ENCODE measurements at places on chromosomes 5 and 9. TPM values are rescaled to one million over a fixed set of nuclear protein-coding genes. Genes with fewer than 3 reads are reported as not detected.

The IRX2 gene
- 0.36 TPM for total RNA-seq

- H3K27me3 ChIP-seq, result no peaks in the 10 kb centered on the region
- H3K27ac ChIP-seq, result no peak overlapping the region
- H3K4me3 ChIP-seq, result no peak overlapping the region
- H3K4me1 ChIP-seq, result peaks cover 13% of the 10 kb centered on the region
Observed at GRCh38 chr9:132288361-132288760, 66.4 kb downstream of the SETX start.

DNA sequence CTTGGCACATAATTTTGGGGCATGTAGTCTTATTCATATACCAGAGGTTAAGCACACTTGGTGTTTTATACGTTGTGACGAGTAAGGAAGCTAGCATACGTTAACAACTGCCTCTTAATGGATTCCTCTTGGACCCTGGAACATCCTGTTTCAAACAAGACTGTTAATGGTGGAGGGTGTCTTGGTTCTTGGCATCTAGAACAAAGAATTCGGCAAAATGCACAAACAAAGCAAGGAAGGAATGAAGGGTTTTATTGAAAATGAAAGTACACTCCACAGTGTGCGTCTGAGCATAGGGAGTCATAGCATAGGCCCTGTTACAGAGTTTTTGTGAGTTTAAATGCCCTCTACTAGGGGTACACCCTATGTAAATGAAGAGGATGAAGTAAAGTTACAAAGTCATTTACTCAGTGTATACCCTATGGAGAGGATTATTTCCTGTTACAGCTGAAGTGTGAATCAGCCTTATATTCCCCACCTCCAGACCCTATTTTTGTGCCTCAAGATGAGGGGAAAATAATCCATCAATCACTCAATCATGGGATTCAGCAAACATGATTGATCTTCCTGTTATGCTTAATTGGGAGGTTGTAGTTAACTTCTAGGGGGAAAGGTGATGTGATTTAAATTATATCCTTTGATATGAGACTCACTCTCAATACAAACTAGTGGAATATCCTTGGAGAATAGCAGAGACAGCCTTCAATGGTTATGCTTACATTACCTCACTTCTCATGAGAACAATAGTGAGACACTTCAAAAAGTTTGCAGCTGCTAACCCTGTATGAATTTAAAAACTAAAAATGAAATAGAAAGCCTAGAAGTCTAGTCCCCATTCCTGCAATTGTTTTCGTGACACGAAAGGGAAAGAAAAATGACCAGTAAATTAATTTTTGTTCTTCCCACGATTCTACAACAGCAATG, 84.9 kb upstream of the MYO10 start:
- peak overlapping the region; percentile 57 for H3K4me3 ChIP-seq
- DNase-seq, result peak; percentile 51
- H3K4me1 ChIP-seq, result peaks cover 22% of the 10 kb centered on the region
- H3K27me3 ChIP-seq, result no peaks in the 10 kb centered on the region
- H3K27ac ChIP-seq, result peak overlapping the region; percentile 97
- H3K36me3 ChIP-seq, result no peaks in the 10 kb centered on the region

The HARS1 gene
- 141 TPM for total RNA-seq

DNA sequence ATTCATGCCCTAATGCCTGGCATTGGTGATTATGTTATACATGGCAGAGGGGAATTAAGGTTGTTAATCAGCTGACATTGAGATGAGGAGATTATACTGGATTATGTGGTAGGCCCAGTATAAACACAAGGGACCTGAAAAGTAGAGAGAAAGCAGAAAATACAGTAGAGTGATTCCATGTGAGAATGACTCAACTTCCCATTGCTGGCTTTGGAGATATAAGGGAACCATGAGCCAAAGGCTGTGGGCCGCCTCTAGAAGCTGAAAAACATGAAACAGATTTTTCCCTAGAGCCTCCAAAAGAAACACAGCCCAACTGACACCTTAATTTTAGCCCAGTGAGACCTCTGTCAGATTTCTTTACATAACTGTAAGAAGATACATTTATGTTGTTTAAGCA, 65.0 kb upstream of the CTXN3 start:
- no peaks in the 10 kb centered on the region for H3K36me3 ChIP-seq
- H3K4me3 ChIP-seq, result no peak overlapping the region
- no peaks in the 10 kb centered on the region for H3K4me1 ChIP-seq
- no peak for DNase-seq
- no peak overlapping the region for H3K27ac ChIP-seq

- H3K4me1 ChIP-seq, result peaks cover 2% of the 10 kb centered on the region
- no peak overlapping the region for H3K4me3 ChIP-seq
- H3K27me3 ChIP-seq, result peaks cover 69% of the 10 kb centered on the region
- DNase-seq, result no peak
- H3K27ac ChIP-seq, result no peak overlapping the region
Observed at GRCh38 chr9:130304116-130304515, 38.6 kb downstream of the HMCN2 start.

DNA sequence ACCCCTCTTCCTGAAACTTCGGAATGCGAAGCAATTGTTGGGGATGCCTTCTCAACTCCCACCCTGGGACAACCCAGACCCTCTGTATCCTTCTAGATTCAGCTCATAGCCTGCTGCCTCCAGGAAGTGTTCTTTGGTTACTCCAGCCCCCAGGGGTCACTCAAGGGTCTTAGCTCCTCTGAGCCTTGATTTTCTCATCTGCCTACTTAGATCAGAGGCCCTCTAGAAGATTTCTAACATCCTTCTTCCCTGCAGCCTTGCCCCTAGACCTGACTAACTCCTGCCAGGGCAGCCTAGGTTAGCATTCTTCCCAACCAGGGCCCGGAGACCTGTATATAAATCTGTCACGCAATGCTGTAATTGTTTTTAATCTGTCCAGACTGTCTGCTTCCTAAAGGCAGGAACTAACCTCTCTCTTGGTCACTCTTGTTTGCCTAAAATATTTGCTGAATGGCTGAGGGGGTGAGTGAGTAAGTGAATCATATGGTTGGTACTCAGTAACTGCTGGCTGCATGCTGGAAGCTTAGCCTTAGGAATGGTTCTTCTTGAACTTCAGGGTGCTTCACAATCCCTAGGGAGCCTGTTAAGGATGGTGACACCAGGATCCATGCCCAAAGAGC, 8.2 kb downstream of the GALNT10 start:
- no peak overlapping the region for H3K4me3 ChIP-seq
- DNase-seq, result peak; percentile 89
- H3K36me3 ChIP-seq, result peaks cover 2% of the 10 kb centered on the region

- H3K4me3 ChIP-seq, result no peak overlapping the region
- DNase-seq, result no peak
- no peaks in the 10 kb centered on the region for H3K27me3 ChIP-seq
- peaks cover 5% of the 10 kb centered on the region for H3K4me1 ChIP-seq
- H3K27ac ChIP-seq, result no peak overlapping the region
- H3K36me3 ChIP-seq, result no peaks in the 10 kb centered on the region
Observed at GRCh38 chr9:125110464-125110863, 32.9 kb downstream of the SCAI start.

The SLCO4C1 gene
- not detected for total RNA-seq

DNA sequence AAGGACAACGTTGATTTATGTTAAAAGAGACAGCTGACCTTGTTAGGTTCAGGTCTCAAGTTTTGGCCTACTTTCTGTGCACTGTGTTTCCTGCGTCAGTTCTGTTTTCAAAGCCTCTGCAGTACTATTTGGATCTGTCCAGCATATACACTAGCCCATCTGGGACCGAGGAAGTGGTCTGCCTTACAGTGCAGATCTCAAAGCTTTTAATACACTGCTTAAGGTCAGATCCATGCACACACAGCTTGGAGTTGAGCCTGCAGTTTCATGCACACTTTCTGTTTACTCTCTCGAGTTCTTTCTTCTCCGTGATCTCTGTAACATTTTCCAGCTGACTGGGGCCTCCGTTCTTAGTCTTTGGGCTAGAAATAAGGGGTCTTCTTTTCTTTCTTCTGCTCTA, 24.1 kb downstream of the CARTPT start:
- H3K4me3 ChIP-seq, result no peak overlapping the region
- H3K4me1 ChIP-seq, result no peaks in the 10 kb centered on the region
- no peak overlapping the region for H3K27ac ChIP-seq

DNA sequence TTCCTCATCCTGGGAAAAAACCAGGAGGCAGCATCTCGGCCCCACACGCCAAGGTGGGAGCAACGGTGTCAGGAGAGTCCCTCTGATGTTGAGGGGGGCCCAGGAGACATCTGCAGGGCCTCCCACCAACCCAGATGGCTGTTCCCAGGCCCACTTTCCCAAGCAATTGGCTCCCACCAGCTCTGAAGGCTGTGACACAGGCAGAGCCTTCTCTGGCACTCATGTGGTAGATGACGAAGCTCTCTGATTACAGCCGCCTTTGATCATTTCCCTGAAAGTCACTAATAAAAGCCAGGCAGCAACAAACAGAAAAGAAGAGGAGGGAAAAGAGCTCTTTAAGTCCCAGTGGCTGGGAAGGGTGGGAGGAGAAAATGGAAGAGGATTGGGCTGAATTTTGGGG, 226.5 kb downstream of the CDK5RAP2 start:
- H3K27me3 ChIP-seq, result no peaks in the 10 kb centered on the region
- no peaks in the 10 kb centered on the region for H3K36me3 ChIP-seq
- no peak overlapping the region for H3K4me3 ChIP-seq
- peaks cover 6% of the 10 kb centered on the region for H3K4me1 ChIP-seq
- H3K27ac ChIP-seq, result no peak overlapping the region

DNA sequence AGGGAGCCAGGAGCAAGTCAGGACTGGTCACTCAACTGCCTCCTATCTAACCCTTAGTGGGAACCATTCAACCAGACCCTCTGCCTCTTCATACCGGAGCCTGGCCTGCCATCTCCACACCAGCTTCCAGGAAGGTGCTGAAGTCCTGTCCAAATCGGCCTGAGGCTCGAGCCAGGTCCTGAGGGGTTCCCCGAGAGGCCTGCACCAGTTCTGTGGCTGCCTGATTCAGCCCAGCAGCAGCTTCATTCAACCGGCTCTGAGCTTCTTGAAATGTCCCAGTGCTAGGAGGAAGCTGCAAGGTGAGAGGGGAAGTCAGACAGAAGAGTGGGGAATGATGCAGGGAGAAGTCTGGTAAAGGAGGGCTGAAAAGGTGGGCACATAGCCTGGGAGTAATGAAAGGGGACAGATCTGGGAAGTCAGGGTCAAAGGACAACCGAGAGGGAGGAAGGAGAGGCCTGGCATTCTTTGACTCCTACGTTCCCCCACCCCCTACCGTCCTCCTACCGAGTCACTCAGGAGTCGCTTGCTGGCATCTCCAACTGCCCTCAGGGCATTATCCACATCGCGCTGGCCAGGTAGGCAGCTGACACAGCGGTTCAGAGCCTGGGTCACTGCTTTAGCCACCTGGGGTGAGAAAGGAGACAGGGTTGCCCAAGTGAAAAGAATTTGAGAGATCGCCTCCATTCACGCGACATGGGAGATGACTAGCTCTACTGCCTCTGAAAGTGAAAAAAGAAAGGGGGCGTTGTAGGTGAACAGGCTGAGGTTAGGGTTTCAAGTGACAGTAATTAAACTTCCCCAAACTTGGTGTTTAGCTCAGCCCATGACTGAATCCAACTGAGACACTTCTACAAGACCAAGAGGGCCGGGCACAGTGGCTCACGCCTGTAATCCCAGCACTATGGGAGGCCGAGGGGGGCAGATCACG, 20.2 kb downstream of the TLN1 start:
- no peak overlapping the region for H3K27ac ChIP-seq
- H3K4me1 ChIP-seq, result no peaks in the 10 kb centered on the region
- H3K27me3 ChIP-seq, result no peaks in the 10 kb centered on the region
- no peak for DNase-seq
- peaks cover 82% of the 10 kb centered on the region for H3K36me3 ChIP-seq

The FBLL1 gene
- total RNA-seq, result 0.18 TPM

- no peak overlapping the region for H3K27ac ChIP-seq
- H3K36me3 ChIP-seq, result no peaks in the 10 kb centered on the region
- peaks cover 7% of the 10 kb centered on the region for H3K4me1 ChIP-seq
- no peak overlapping the region for H3K4me3 ChIP-seq
- H3K27me3 ChIP-seq, result no peaks in the 10 kb centered on the region
- no peak for DNase-seq
Observed at GRCh38 chr5:76763136-76763535, 47.2 kb downstream of the F2R start.

DNA sequence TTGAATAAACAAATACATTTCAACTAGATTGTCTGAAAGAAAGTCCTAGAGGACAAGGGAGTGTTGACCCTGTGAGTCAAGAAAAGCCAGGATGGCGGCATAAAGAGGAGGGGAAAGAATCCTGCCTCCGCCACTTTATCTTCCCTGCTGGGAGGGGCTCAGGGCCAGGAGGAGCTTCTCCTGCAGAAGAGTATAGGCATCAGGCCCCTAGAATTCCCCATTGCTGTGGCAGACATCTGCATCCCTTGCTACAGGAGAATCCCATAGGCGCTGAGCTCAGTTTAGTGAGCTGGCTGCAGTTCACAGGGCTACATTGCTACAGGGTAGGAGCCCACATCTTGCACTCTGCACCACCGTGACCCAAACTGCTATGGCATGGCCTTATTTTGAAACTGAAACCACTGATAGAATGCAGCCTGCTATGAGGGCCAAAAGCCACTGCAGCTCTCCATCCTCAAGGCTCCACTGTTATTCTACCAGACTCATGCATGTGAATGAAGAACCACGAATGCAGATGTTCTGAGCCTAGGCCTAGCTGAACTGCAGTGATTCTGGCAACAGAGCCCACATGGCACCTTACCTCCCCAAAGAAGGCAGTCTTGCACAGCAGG, 941.4 kb upstream of the CTNND2 start:
- H3K4me3 ChIP-seq, result no peak overlapping the region
- no peaks in the 10 kb centered on the region for H3K36me3 ChIP-seq
- DNase-seq, result no peak
- H3K27me3 ChIP-seq, result no peaks in the 10 kb centered on the region

The EIF4EBP3 gene
- 0.36 TPM for total RNA-seq

GRCh38 chr5:113771483-113771882, 258.0 kb downstream of the YTHDC2 start:
- DNase-seq, result no peak
- H3K4me1 ChIP-seq, result no peaks in the 10 kb centered on the region
- no peak overlapping the region for H3K4me3 ChIP-seq

The ADAMTS19 gene
- 0.28 TPM for total RNA-seq

DNA sequence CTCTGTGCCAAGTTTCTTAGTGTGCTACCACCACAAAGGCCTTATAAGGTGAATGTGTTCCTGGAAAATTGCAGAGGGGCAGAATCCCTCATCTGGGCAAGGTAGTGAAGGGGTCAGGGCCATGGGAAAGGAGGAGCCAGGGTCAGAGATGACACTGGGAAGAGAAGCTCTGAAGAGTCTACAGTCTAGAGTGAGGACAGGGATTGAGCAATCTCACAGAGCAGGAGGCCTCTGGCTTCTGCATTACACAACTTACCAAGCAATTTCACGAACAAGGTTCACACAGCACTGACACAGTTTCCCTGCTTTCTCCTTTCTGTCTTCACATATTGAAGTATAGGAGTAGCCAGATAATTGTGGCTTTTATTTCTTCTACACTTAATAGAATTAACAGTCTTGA, 24.5 kb upstream of the IDNK start:
- H3K36me3 ChIP-seq, result no peaks in the 10 kb centered on the region
- DNase-seq, result peak; percentile 7
- H3K27ac ChIP-seq, result no peak overlapping the region

All from IMR-90 (cell line).